ENCODE measurements at places on chromosomes 12 and 14.
A peak's percentile ranks its signal among the peaks of the same experiment; 100 is the strongest.

- peak; percentile 80 for DNase-seq
Measured at GRCh38 chr12:104303538-104304151, at the start of gene EID3. TSS of gene EID3 (plus strand) at chr12:104303739. CDS start at chr12:104303935, 196 bp downstream.

DNA sequence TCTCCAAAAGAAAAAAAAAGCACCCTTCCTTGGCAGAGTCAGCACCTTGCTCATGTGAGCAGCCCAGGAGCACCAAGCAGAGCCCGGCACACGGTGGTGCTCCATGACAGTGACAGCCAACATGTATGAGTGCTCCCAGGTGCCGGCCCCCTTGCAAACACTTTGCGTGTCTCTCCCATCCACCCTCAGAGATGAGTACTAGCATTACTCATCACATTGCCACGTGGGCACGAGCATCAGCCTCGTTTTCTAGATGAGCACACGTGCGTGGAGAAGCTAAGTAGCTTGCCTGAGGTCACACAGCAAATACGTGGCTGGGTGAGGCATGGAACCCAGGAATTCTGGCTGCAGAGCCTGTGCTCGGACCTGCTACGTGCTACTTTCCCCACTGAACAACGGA is 177.9 kb upstream of the PRMT8 start:
- no peak for DNase-seq

GRCh38 chr12:1579651-1580435 is 14.5 kb downstream of the FBXL14 start:
- no peak for DNase-seq

- DNase-seq, result no peak
Measured at GRCh38 chr12:113565368-113565767, 93.7 kb upstream of the LHX5 start.

DNA sequence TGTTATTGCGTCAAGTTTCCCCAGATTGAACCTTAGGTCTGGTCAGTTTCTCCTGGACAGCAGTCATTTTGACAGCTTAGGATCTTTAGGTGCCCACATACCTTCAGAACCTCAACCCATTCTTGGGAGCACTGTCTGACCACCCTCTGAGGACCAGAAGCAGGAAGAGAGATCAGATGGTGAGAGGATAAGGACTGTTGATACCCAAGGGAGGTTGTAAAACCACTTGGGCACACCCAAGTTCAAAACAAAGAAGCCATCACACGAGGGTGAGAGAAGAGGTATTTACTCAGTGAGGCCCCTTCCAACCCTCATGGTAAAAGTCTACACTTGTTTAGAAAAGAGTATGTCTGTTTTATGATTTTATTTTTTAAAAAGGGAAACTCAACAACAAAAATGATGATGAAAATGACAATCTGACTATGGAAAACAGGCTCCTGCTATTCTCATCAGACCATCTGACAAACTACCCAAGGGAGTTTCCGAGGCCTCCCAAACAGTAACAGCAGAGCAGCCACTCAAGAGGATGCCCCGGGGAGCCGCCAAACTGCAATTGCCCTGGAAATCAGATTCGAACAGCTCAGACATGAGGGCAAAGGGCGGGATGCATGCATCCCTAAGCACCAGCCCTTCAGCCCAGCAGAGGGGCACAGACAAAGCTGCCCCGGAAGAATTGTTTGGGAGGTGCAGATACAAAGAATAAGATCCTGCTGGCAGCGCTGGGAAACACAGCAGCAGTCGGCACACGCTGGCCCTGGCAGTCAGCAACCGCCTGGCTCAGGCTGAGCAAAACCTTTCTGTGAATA is 162.6 kb upstream of the PLEKHG7 start:
- DNase-seq, result no peak

DNA sequence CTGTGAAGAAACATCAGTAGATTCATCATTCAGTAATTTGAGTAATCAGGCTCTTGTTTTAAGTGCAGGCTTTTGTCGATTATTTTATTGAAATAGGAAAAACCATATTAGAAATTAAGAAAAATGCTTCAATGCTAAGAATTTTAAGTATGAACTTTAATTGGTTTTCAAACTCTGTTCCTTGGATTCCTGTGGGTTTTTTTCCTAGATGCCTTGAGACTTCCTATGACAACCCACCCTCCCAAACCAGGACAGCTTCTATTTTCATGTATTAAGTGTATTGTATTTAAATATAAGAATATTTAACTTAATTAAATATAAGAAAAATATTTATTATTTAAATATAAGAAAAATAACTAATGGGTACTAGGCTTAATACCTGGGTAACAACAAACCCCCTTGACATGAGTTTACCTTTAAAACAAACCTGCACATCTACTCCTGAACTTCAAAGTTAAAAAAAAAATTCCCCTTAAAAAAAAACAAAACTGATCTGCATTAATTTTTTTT is 3.0 kb downstream of the ARHGAP5 start:
- no peak for DNase-seq

GRCh38 chr14:90450667-90451066 is 53.8 kb downstream of the CALM1 start:
- no peak for DNase-seq

DNA sequence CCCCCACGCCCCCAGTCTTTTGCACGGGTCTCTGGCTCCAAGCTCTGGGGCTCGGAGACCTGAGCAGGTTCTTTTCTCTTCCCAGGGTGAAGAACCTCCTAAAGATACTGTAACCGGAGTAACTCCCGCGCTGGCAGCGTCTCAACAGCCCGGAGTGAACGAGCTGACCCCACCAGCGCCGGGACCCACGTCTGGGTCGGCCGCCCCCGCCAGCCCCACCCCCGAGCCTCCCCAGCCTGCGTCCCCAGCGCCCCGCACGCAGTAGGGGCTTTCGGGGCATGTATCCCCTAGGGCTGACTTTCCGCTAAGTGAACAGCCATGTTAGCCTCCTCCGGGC is 858 bp downstream of the SLC35F4 start:
- DNase-seq, result no peak

DNA sequence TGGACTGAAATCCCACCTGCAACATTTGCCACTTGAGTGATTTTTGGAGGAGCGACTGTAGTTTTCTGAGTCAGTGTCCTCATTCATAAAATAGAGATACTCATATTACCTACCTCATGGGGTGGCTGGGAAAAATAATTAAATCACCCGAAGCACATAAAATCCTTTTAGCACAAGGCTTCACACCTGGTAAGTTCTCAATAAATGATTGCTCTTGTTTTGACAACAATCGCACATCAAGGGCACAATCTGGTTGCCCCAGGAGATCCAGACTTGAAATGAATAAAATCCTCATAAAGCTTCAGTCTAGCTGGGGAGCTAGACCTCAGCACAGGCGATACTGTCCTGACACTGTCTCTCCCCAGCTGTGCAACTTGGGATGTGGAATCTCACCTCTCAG is 76.0 kb upstream of the CCDC60 start:
- DNase-seq, result no peak

GRCh38 chr14:49203676-49204075 is 382.5 kb downstream of the RPS29 start:
- no peak for DNase-seq

DNA sequence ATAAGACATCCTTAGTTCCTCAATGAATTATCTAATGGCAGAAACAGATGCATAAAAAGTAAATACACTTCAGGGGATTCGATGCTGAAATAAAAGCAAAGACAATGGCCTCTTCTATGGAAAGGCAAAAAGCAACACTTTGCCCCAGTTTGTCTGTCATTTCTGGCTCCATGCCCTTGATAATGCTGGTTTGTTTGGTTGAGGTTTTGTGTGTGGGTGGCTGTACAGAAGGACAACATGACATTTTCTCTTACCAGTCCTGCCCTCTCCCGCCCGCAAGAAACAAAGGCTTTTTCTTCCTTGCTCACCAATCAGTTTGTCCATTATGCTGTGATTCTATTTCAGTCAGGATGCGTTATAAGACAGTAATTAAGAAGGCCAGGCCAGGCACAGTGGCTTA is 18.1 kb upstream of the WDR89 start:
- no peak for DNase-seq

DNA sequence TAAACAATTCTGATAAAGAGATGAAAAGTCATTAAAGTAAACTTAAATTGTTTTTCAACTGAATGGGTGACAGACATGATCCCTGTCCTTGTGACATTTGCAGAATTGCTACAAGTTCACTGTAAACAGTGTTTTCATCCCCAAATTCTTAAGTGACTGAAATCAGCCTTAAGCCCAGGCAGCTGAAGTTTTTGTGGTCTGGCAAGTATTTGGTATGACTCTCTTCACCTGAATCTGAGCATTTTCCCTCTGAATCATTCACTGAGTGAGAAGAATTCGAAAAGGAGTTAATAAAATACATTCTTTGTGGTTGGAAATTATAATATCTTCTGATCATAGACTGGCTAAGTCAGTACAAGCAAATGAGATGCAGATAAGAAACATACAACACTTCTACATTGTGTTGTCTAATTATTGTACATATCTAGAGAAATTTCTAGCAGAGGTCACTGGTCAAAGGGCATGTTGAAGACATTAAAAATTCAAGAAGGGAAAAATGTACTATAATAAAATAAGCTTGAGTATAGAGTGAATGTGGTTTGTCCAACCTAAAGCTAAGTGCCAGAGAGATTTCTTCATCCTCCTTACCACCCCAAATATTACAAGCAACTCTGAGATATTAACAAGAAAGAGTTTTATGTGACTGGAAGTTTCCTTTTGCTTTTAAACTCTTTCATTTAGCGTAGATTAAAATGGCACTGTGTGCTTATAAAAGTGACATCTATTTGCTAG is 177.8 kb upstream of the DIO2 start:
- no peak for DNase-seq

DNA sequence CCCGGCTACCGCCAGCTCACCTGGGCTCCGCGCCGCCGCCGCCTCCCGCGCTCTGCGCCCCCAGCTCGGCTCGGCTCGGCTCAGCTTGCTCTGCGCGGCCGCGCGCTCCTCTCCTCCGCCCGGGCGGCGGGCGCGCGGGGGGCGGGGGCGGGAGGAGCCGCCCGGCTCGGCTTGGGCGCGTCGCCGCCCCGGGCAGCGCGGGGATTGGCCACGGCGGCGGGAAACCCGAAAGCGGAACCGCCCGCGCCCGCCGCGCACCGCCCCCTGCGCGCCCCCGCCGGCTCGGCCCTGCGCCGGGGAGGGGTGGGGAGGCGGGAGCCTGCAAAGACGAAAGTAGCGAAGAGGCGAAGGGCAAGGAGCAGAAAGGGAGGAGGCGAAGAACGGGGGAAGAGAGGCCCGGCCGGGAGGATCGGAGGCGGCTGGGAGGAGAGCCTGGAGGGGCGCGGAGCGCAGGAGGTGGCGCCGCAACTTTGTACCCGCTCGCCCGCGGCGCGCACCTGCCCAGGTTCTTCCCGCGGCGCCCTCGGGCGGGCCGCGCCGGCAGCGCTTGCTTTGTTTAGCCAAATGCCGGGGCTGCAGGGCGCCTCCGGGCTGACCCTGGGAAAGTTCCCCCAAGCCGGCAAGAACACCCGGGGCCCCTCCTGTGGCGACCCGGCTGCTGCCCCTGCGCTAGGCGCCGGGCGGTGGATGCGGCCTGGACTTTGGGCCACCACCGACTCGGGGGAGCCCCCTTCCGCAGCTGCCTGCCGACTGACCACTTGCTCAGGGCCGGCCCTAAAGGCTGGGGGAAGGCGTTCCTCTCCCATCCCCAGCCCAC is at the start of gene CAMKK2:
Gene CAMKK2 (minus strand): TSS at position 92 of the 817 bp plus-strand sequence. CDS start 22,183 bp downstream, outside the sequence.
- DNase-seq, result peak; percentile 80

- DNase-seq, result no peak
Measured at GRCh38 chr14:35369701-35370191, 34.8 kb downstream of the NFKBIA start.

- DNase-seq, result no peak
Measured at GRCh38 chr12:64760808-64761573, 1.8 kb upstream of the GNS start.

- no peak for DNase-seq
Measured at GRCh38 chr14:25516838-25517237, 466.9 kb upstream of the STXBP6 start.

DNA sequence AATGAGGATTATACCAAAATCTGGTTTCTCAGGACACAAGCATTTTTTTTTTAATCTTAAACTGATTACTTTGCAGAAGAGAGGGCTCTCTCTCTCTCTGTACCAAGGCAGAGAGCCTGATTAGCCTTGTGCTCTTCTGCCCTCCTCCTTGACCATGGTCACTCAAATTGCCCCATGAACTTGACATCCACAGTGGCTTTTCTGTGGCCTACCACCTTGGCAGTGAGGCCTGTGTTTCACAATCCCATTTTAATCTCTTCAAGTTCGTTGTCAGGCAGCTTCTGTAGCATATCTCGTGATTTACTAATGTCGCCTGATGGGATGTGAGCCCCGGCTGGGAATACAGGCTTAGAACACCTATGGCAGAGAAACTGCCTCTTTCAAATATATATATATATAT is 30.7 kb upstream of the PWP1 start:
- no peak for DNase-seq

- no peak for DNase-seq
Measured at GRCh38 chr12:131882804-131883520, 11.5 kb upstream of the ULK1 start.

GRCh38 chr12:57516617-57517153 is 3.6 kb downstream of the DDIT3 start:
- no peak for DNase-seq

GRCh38 chr14:32934881-32935633 is 3.6 kb upstream of the NPAS3 start:
- no peak for DNase-seq

- no peak for DNase-seq
Measured at GRCh38 chr12:131477613-131478012, 233.3 kb upstream of the SFSWAP start.

GRCh38 chr12:40016980-40017379 is 88.9 kb downstream of the SLC2A13 start:
- no peak for DNase-seq

DNA sequence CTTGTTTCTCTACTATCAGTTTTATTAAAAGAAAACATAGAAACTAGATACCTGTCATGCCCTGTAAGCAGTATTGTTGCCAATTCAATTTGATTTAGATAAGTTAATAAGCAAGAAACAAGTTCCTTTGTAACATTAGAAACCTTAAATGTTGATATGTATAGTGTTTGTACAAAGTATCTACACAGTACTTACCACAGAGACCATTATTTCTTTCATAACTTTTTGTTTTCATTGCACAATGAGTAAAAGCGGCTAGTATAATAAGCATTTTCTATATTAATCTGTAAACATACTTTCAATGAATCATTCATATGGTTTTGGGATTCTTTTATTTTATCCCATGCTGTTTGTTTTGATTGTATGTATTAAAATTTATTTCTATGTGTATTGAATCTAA is 305.1 kb downstream of the TTC6 start:
- no peak for DNase-seq

Data from stimulated activated CD8-positive, alpha-beta memory T cell treated with anti-CD3 and anti-CD28 coated beads, Interleukin-2, amount 100 ng/mL, for 1 hour (primary cell).